Activated CD4-positive, CD25-positive, alpha-beta regulatory T cell treated with anti-CD3 and anti-CD28 coated beads, Interleukin-2, amount 50 U/mL, for 24 hours (primary cell): ENCODE measurements at places on chromosomes 5 and 9.

- peak; percentile 90 for ATAC-seq
These were observed 13.1 kb downstream of the GPRIN1 start for GRCh38 chr5:176596689-176597416.

DNA sequence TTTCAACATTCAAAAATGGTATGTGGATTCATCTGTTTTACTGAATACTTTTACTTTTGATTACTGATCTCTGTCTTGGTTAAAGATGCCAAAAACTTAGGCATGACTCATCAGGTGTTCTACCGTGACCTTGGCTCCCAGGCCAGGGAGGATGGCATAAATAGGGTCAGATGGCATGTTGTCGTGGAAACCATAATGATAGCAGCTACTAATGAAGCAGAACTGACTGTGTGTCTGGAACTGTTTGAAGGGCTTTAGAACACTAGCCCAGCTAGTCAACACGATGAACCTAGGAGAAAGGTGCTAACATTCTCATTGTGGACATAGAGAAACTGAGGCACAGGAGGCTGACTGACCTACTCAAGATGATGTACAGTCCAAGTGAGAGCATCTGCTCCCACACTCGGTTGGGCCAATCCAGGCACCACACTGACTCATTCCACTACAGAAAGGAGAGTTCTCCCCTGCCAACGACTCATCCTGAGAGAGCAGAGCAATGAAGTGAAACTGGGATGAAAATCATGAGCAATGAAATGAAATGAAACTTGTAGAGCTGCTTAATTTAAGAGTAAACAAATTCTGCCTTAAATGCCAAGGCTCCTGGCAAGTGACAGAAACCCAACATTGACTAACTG lies 116.0 kb downstream of the TENT4A start:
- peak; percentile 70 for ATAC-seq

DNA sequence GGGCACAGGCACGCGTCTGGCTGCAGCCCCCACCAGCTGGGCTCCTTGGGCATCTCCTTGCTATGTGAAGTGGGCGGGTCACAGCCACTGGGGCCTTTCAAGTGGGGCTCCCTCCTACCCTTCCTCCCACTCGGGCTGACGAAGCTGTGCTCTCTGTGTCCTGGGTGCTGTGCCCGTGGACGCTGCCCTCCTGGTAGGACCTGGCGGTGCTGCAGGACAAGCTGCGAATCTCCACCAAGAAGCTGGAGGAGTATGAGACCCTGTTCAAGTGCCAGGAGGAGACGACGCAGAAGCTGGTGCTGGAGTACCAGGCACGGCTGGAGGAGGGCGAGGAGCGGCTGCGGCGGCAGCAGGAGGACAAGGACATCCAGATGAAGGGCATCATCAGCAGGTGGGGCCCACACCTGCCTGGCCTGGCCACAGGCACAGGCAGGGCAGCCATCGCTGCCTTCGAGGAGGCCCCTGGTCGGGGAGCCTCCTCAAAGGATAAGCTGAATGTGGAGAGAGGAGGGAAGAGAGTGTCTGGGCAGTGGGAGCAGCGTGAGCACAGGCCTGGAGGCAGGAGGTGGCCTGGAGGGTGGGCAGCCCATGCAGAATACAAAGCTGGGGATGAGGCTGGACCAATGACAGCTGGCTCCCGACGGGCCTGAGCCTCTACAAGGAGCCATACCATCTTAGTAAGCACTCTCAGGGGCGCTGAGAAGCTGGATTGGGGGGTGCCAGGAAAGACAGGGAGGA lies 124.7 kb downstream of the DAB2IP start:
- ATAC-seq = no peak

DNA sequence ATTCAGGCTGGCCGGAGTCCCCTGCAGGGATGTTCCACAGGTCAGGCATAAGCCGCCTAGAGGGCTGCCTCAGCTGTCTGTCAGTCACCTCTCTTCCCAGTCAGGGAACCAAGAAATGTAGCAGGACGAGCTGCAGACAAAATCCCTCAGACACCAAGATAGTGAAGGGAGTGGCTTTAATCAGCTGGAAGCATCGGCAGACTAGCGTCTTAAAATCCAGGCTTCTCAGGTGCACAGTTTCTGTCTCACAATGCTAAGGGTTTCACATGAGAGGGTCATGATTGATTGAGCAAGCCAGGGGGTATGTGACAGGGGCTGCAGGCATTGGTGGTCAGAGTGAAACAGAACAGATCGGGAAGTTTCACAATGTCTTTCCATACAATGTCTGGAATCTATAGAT lies 247.2 kb downstream of the CDH10 start:
- ATAC-seq = no peak
